ENCODE measurements at places on chromosomes 6 and 20.

DNA sequence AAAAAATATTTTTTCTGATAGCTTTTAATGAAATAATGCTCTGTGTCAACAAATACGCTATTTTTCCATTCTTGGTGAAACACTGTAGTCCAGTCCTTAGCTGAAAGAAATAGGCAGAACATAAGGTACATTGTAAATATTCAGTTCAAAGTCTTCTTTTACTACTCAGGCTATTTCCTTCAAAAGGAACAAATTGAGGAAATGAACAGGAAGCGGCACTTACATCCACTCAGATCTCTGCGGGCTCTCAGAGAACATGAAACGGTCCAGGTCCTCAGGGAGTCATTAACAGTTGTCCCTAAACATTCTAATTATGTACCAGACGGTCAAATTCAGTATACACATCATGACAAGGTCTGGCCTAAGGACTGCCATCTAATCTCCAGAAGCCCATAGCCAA lies 212.6 kb downstream of the KIF16B start:
- DNase-seq, result no peak

DNA sequence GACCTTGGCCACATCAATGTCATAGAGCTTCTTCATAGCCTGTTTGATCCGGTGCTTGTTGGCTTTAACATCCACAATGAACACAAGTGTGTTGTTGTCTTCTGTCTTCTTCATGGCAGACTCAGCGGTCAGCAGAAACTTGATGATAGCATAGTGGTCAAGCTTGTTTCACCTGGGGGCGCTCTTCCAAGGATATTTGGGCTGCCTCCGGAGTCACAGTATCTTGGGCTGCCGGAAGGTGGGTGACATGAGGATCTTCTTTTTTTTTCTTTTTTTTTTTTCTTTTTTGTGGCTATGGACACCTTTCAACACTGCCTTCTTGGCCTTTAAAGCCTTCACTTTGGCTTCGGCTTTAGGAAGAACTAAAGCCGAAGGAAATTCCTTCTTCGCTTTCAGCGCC lies 244.6 kb downstream of the GJA1 start:
- DNase-seq, result no peak

- no peak for DNase-seq
Measured at GRCh38 chr20:32626859-32627636, 41.9 kb upstream of the NOL4L start.

DNA sequence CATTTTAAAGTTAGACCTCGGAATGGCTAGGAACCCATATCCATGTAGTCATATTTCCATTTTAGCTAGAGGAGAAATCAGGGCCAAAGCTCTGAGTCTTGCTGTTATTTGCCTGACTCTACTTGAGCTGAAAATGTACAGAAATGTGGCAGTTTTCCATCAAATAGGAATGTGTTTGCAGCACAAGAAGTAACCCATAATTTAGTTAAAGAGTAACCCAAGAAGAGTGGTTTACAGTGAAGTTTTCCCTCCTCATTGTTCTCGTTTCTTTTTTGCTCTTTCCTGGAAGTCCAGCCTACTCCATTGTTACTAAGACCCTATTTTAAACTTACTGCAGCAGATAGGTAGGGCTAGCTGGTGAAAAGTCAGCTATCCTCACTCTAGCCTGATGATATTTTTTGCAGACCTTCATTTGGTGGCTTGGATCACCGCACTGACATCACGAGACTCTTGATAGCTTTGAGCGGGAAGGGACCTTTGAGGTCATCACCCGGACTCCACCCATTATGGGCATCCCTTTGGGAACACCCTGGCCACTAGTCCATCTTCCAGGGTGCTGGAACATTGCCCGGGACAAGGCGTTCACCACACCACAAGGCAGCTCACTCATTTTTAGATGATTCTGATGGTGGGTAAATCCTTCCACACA lies 28.0 kb upstream of the ADGRF5 start:
- no peak for DNase-seq

- no peak for DNase-seq
Measured at GRCh38 chr20:60271597-60271996, 313.4 kb downstream of the CDH26 start.

- DNase-seq, result no peak
Measured at GRCh38 chr6:111113336-111114086, 26.2 kb downstream of the SLC16A10 start.

GRCh38 chr6:128981716-128982115 lies 98.8 kb downstream of the LAMA2 start:
- DNase-seq, result no peak

- DNase-seq, result no peak
Measured at GRCh38 chr6:21771626-21772320, 178.2 kb downstream of the SOX4 start.

GRCh38 chr20:59144179-59144830 lies 19.3 kb upstream of the ZNF831 start:
- DNase-seq, result no peak

- DNase-seq, result no peak
Measured at GRCh38 chr20:50885068-50885467, 46.2 kb downstream of the ADNP start.

- DNase-seq, result peak; percentile 8
Measured at GRCh38 chr6:3850451-3851203, 1.5 kb downstream of the FAM50B start.

DNA sequence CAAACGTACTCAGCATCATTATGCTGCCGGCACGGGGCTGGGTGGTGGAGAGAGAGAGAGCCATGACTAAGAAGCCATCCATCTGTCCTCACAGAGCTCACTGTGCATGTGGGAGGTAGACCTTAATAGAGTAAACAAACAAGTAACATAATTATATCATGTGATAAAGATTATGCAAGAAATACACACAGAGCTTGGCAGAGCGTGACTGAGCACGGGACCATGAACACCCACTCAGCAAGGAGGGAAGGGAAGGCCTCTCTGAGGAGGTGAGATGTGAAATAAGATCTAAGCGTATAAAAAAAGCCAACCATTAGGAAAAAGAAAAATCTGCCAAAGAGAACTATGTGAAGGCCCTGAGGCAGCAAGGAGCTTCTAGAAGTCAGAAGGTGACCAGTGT lies 207.5 kb downstream of the PTPRT start:
- DNase-seq, result no peak

DNA sequence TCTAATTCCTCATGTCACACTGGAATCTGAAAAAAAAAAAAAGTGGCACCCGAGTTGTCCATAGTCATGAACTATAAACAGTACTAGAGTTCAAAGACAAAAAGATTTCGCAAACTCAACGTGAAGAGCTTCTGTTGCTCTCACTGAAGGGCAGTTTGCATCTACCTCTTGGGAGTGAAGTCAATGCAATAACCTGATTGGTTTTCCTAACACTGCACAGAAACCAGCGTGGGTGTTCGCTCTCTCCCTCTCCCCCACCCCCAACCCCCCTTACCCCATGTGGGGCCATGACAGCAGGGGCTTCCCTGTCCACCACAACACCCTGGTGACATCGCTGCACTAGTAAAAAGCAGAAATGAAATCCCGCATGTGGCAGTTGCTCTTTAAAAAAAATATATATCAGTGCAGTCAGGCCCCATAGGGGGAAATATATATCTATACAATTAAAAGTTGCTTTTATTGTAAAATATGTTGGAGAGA lies 66.9 kb downstream of the GMPR start:
- no peak for DNase-seq

DNA sequence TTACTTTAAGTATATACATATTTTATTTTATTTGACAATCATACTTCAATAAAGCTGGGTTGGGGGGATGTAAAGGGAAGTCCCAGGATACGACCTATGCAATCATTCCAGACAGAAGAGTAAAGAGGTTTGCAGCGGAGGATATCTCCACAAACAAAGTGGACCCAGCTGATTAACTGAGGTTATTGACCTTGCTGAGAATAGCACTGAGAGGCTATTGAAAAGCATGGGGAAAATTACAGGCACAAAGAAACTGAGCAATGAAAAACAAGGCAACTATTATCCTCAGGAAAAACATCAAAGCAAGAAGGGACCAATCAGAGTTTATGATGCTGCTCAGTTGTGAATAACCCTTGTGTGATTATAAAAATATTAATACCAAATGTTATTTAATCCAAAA lies 32.6 kb downstream of the SERPINB1 start:
- DNase-seq, result no peak

GRCh38 chr6:37983720-37984501 lies 164.4 kb downstream of the ZFAND3 start:
- no peak for DNase-seq

- peak; percentile 42 for DNase-seq
Measured at GRCh38 chr6:149233056-149233715, 84.3 kb upstream of the TAB2 start.

DNA sequence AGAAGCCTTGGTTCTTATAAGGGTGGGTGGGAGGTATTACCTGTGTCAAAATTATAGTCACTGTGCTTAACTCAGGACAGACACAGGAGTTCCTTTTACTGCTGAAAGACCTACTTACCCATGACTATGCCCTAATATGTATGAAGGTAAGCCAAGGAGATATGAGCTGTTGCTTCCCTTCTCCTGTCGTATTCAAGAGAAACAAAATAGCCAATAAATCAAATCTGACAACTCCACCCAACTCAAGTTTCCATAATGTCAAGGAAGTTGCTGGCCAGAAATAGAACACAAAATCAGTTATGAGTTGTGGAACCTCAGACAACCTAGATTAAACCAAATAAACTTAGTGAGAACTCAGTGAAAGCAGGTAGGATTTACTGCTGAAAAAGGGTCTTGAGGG lies 25.1 kb downstream of the ZNF133 start:
- no peak for DNase-seq

DNA sequence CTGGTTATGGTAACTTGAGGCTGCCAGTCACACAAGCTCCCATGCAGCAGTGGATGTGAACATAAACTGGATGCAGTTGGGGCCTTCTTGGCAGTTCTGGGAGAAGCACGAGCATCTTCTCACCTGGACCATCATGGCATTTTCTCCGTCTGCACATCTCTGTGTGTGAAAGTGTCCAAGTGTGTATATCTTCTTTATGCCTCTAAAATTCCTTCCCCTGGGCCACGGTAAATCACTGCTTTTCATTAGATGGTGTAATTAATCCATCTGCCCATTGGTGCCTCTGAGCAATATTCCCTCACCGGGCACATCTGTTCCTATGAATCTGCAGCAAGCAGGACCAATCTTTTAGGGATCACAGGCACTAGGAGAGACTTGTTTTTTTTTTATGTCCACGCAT lies 138.0 kb downstream of the MAP3K7 start:
- DNase-seq, result no peak

- no peak for DNase-seq
Measured at GRCh38 chr6:148523551-148523950, 180.9 kb downstream of the SASH1 start.

- no peak for DNase-seq
Measured at GRCh38 chr6:113488812-113489685, 368.1 kb upstream of the MARCKS start.

GRCh38 chr6:131013495-131013894 lies 49.5 kb downstream of the EPB41L2 start:
- DNase-seq, result no peak

GRCh38 chr6:16999491-17000436 lies 102.1 kb upstream of the STMND1 start:
- no peak for DNase-seq

DNA sequence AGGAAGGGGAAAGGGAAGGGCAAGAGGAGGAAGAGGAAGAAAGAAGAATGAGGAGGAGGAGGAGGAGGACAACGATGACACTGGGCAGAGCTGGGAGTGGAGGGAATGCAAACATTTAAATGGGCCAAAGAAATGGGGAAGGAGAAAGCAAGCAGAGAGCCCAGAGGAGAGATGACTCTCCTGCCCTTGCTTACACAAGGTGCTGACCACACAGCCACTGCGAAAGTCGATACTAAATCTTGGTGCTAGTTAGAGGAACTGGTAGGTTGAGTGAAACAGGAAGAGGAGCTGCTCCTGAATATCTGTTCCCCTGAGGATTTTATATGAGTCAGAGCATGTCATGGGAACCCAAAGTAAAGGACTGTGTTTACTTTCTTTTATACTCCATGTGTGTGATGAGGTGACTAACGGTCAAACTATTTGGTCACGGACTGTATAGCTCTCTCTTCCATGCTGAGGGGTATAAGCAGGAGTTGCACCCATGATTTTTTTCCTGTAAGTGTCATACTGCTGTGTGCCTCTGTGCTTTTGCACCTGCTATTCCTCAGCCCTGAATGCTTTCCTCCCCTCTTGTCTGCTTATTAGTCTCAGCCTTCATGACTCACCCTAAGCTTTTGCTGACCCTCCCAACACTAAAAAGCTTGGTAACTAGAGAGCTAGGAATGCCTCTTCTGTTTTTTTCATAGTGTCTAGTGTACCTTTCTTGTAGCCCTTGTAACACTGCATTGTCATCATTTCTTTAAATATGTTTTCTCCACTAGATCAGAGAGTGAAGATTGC lies 9.5 kb upstream of the PAQR8 start:
- DNase-seq, result no peak

- no peak for DNase-seq
Measured at GRCh38 chr20:57265997-57266290, 497 bp downstream of the BMP7 start.

- no peak for DNase-seq
Measured at GRCh38 chr6:134516582-134516981, 198.7 kb upstream of the SGK1 start.
